Calu3 (cell line): ENCODE measurements at places on chromosomes 16 and 17.
A peak's percentile ranks its signal among the peaks of the same experiment; 100 is the strongest.

DNA sequence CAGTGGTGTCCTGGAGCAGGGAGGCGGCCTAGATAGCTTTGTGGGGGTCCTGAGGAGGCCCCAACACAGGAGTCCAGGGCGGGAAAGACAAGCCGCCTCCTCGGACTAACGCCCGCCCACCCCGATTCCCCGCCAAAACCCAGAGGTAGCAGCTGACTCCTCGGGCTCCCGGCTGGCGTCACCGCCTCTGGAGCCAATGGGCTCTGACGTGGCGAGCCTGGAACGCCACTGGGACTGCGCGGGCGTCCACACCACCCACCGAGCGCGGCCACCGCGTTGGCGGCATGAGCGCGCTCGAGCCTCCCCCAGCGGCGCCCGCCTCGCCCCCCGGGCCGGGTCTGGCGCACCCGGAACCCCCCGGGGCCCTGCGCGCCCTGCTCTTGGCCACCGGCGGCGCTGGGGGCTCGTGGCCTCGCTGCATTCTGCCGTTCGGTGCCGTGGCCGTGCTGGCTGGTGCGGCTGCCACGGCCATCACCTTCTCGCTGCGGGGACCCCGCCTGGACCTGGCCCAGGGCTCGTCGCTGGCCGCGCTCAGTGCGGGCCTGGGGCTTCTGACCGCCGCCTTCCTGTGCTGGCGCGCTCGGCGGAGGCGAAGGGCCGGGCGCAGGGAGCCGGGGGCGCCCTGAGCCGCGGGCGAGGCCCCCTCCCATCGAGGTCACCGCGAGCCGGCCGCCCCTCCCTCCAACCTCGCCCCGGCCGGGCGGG, 3.4 kb upstream of the NTN3 start:
- DNase-seq: peak; percentile 64

DNA sequence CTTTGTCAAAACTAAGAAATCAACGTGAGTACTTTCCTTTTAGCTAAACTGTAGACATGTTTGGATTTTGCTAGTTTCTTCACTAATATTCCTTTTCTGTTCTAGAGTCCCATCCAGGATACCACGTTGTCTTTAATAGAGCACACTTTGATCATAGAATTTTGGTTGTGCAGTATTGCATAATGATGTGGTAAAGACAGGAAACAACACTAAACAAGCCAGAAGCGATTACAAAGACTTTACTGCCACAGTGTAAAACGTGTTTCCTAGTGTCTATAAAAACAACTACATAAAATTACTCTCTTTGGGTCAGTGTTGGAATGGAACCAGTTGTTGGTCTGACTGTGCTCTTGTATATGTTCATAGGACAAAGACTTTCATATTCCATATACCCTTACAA, 19.3 kb downstream of the SHISA9 start:
- no peak for DNase-seq

GRCh38 chr17:50026837-50027171, 29.1 kb upstream of the ITGA3 start:
- peak; percentile 98 for DNase-seq

DNA sequence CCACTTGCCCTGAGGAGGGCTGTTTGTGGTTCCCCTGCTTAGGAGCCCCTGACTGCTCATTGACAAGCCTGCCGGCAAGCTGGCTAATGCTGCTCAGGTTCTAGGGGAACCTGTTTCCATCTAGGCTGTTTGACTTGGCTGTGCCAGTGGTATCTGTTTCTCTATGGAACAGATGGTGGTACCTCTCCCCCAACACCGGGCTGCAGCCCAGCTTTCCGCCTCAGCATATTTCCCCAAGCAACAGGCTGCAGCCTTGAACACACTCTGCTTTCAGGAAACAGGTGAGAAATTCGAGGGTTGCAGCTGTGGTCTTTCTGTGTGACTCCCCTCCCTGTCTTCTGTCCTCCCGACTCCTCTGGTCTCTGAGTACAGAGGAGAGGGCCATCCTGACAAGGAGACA, 132.3 kb downstream of the TMEM132E start:
- no peak for DNase-seq

GRCh38 chr17:8611137-8611536, 19.4 kb downstream of the MYH10 start:
- DNase-seq: no peak

DNA sequence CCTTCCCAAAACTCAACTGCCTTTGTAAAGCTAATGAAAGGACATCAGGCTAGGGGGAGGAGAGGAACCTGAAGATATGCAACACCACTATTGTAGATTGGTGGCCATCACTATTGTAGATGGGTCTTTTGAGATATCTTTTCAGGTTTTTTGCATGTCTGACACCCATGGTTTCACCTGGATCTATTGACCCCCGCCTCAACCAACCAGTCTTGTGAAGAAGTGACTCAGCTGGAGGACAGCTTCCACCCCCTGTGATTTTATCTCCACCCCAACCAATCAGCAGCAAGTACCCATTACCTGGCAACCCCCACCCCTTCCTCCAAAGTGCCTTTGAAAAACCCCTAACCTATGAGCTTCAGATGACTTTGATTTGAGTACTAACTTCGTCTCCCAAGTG, 382.6 kb upstream of the GOT2 start:
- no peak for DNase-seq
